ENCODE measurements at places on chromosomes 16 and 17. TPM values are rescaled to one million over a fixed set of nuclear protein-coding genes. Genes with fewer than 3 reads are reported as not detected.
A peak's percentile ranks its signal among the peaks of the same experiment; 100 is the strongest.

- peak; percentile 90 for DNase-seq
Measured at GRCh38 chr17:76265624-76266243, 586 bp downstream of the UBALD2 start.

- no peak for DNase-seq
Measured at GRCh38 chr17:50009282-50009681, 14.3 kb upstream of the DLX3 start.

DNA sequence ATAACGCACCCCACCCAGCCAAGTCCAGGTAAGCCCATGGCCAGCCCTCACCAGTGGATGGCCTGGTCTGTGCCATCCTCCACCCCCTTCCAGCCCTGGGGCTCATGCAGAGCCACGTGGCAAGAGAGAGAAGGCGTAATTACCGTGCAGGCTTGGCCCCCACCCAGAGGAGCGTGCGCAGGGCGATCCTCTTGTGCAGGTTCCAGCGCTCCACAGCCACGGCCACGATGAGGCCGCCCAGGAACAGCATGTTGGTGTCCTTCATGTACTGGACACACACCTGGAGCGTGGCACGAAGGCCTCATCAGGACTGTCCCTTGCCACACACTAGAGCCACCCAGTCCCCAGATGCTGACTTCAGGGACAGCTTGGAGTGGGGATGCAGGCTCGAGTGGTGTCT is 6.7 kb downstream of the SLC13A5 start:
- DNase-seq = no peak

DNA sequence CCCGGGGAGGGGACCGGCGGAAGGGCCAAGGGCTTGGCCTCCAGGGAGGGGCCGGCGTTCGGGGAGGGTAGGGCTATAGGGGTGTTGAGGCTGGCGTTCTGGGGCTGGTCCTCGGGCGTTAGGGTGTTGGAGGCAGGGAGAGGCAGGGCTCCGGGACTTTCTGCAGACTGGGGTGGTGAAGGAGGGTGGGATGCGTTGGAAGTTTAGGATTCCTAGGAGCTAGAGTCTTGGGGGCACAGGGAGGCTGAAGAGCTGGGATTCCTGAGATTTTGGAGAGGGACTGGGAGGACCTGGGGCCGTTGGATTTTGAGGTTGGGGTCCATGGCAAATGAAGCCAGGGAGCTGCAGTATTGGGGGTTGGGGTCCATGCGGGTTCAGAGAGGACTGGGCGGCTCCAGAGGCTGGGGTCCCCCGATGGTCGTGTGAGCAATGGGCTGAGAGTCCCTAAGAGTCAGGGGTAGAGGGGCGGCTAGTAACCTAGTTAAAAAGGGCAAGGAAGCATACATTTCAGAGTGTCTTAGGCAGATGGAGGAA is 740 bp downstream of the NFATC2IP start:
- peak; percentile 64 for DNase-seq

GRCh38 chr16:75038036-75038858 is 39.4 kb downstream of the ZNRF1 start:
- no peak for DNase-seq

DNA sequence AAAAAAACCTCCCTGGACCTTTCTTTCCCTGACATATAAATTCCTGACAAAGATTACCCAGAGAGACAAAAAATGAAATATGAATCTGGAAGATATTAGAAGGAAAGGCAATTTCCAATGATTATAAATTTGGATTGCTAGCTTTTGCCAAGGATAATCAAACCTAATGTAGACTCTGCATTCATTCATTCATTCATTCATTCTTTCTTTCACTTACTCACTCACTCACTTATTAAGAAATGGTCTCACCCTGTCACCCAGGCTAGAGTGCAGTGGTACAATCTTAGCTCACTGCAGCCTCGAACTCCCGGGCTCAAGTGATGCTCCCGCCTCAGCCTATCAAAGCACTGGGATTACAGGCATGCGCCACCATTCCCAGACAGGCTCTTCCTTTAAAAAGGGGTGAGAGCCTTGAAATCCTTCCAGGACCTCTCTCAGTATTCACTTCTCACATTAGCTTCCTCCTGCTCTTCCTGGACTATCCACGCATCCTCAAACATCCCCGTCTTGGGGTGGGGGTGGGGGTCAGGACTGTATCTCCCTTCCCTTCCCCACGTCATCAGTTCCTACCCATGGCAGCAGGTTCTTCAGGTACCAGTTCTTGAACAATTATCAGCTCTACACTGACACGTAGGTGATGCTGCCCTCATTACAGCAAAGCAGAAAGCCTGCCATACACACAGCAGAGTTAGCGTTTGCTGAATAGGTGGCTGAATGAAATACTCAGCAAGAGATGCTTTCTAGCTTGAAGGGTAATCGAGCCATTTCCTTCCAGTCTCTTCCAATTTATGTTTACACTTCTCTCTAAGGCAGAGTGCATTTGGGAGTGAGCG is 19.8 kb downstream of the PRPSAP1 start:
- DNase-seq = no peak

GRCh38 chr17:61597607-61598006 is 6.6 kb upstream of the NACA2 start:
- DNase-seq = no peak

- no peak for DNase-seq
Measured at GRCh38 chr17:79890706-79891105, 51.5 kb upstream of the CBX4 start.

GRCh38 chr16:8251298-8251697 is 339.0 kb downstream of the TMEM114 start:
- DNase-seq = no peak

DNA sequence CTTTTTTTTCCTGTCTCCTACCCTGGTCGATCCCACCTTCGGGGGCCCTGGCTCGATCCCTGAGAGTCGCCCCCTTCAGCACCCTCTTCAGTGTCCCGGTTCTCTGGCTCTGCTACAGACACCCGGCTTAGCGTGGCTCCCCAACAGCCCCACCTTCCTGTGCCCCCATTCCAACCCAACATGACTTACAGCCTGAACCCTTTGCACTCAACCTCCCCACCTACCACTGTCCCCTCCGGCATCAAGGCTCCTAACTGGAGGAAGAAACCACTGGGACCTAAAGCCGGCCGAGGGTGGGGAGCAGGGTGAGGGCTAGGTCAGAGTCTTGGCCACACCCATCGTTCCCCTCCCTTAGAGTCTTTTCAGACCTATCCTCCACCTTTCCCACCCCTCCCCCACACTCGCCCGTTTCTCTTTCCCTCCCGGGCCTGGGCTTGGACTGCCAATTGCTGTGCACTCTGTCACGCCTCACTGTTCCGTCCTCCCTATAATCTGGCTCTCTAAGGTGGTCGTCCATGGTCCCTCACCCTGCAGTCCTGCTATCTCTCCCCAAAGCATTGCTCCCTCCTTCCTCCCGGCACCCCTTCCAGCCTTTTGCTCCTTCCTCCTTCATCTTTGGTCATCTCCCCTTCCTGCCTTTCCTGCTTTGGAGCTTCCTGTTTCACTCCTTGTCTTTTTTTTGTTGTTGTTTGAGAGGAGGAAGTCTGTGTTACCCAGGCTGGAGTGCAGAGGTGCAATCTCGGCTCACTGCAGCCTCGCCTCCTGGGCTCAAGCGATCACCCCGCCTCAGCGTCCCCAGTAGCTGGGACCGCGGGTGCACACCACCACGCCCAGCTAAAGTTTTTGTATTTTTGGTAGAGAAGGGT is 890 bp upstream of the CLDN7 start:
- DNase-seq = peak; percentile 70

DNA sequence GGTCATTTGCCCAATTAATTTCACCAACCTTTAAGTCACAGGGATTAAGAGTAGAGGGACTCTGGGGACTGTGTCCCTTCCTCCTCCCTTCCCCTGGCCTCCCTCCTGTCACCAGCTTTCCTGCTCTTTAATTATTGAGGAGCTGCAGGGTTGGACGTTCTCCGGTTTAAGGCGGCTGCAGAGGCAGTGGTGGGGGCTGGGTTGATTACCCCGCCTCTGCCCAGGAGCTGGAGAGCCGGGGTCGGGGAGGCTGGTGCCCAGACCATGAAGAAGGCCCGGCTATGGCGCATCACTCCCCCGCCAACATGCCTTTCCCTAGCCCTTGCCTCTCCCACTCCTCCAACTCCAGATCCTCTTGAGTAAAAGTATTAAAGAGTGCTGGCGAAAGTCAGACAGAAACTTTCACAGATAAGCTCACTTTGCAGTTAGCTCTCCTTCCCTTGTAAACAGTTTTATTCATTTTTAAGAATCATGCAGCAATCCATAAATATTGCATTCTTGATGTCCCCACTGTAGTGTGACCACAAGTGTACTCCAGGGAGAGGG is 1.1 kb upstream of the FOXJ1 start:
- DNase-seq = no peak

DNA sequence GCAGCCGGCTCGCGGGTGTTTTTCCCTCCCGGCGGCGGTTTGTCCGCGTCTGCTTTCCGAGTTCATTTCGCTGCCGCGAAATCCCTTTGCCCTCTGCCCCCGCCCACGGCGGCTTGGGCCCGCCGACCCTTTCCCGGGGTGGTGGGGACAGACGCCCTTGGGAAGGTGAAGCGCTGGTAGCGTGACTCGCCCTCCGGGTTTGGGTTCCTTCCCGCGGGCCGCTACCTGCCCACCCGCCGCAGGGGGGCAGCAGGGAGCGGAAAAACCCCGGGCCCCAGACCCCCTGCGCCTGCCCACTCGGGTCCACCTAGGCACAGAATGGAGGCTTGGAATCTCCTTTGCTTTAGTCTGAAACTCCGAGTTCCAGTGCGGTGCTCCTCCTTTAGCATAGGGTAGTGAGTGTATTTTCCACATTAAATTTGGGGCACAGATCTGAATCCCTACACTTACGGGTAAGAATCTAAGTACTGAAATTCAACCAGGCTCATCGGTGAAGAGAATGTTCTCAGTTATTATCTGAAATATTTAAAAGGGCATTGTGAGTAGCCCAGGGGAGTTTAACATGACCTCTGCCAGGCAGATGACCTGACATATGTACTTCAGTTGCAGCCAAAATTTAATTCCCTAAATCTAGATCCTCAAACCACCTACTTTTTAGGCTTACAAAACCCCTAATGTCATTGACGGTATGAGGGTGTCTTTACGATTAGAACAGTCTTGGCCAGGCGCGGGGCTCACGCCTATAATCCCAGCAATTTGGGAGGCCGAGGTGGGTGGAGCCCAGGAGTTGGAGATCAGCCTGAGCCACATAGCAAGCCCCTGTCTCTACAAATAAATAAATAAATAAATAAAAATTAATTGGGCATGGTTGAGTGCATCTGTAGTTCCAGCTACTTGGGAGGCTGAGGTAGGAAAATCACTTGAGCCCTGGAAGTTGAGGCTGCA is 1.0 kb downstream of the NME2 start:
- DNase-seq = peak; percentile 92

RCVRN gene
- not detected for total RNA-seq

RPH3AL gene
- 3.7 TPM for total RNA-seq

GNGT2 gene
- total RNA-seq = 18.2 TPM

OR2C1 gene
- total RNA-seq = not detected

TNFRSF17 gene
- not detected for total RNA-seq

PCGF2 gene
- total RNA-seq = 4.7 TPM

SEPTIN12 gene
- total RNA-seq = not detected

CFAP52 gene
- total RNA-seq = not detected

ACSM2A gene
- total RNA-seq = 0.17 TPM

TPSAB1 gene
- not detected for total RNA-seq

Measured in activated CD4-positive, alpha-beta T cell treated with anti-CD3 and anti-CD28 coated beads, Interleukin-2, amount 10 ng/mL, durations not matched to agents 24 days and 14 days (primary cell).